Activated naive CD8-positive, alpha-beta T cell treated with anti-CD3 and anti-CD28 coated beads for 36 hours (primary cell): ENCODE measurements at places on chromosomes 3 and 15.

- H3K27ac ChIP-seq, result no peak overlapping the region
- no peak for DNase-seq
- no peaks in the 10 kb centered on the region for H3K36me3 ChIP-seq
- H3K27me3 ChIP-seq, result no peaks in the 10 kb centered on the region
- no peaks in the 10 kb centered on the region for H3K4me1 ChIP-seq
- H3K4me3 ChIP-seq, result no peak overlapping the region
Observed at GRCh38 chr3:148128136-148128535, 569.6 kb upstream of the AGTR1 start.

- peak within 1 kb of the TSS; percentile 83 for H3K4me3 ChIP-seq
- H3K36me3 ChIP-seq, result no peaks in the 10 kb centered on the region
- DNase-seq, result peak; percentile 59
- peak within 1 kb of the TSS; percentile 29 for H3K27ac ChIP-seq
- peaks cover 8% of the 10 kb centered on the region for H3K4me1 ChIP-seq
Observed at GRCh38 chr3:152834776-152835600, at the start of gene P2RY1. Gene P2RY1 (plus strand): TSS chr3:152835131. CDS start chr3:152835783, 652 bp downstream.

DNA sequence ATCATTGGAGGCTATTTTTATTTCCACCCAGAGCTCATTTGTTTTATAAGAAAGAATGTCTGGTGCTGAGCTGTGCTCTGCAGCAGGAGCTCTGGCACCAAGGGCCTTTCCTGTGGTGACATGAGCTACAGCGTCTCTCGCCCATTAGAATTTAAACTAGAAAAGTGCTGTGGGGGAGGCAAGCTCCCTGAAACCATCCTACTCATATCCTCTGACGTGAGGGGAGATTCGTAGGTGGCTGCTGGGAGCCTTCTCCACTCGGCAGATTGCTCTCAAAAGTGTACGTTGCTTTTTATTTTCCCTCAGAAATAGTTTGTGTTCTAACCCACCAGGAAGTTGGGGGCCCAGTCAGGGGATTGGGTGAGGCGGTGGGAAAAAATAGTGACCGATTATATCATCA lies 76.3 kb upstream of the ARHGEF3 start:
- peaks cover 90% of the 10 kb centered on the region for H3K4me1 ChIP-seq
- peaks cover 44% of the 10 kb centered on the region for H3K36me3 ChIP-seq
- H3K27me3 ChIP-seq, result no peaks in the 10 kb centered on the region
- H3K4me3 ChIP-seq, result peak overlapping the region; percentile 61

DNA sequence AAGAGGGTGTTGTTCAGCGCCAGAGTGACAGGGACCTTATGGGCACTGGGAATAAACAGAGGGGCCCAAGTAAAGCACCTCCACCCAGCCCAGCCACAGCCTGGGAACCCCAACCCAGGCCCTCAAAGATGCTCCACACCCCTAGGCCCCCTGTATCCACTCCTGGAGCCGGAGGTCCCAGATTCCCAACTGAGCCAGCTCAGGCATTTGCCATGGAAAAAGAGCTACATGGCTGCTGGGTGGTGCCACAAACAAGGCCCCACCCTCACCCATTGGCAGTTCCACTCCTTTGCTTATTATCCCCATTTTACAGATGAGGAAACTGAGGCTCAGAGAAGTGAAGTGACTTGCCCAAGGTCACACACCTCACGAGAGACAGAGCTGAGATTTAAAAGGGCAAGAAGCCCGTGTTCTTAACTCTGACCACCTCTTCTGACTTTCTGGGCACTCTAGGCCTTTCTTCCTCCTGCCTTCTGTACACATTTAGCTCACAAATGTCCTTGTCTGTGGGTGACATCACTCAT lies 16.9 kb downstream of the ANPEP start:
- H3K4me1 ChIP-seq, result no peaks in the 10 kb centered on the region
- no peak overlapping the region for H3K4me3 ChIP-seq
- no peaks in the 10 kb centered on the region for H3K36me3 ChIP-seq

DNA sequence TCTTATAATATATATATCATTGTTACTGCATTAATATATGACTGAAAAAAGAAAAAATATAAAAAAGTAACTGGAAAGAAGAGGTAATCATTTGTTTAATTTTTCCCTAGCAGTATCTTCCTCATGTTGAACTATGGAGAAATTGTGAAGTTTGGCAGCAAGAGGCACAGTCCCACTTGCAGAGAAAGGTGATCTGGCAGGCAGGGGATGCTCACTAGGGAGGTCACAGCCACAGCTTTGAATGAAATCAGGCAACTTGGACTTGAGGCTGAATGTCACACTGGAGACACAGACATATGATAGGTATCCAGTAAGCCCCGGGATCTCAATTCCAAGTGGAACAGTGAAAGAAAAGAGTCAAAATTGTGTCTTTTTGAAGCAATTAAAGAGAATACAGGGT lies 149.9 kb upstream of the RORA start:
- no peaks in the 10 kb centered on the region for H3K4me1 ChIP-seq
- no peak for DNase-seq
- H3K4me3 ChIP-seq, result no peak overlapping the region
- peaks cover 1% of the 10 kb centered on the region for H3K36me3 ChIP-seq
- H3K27me3 ChIP-seq, result peaks cover 14% of the 10 kb centered on the region

GRCh38 chr3:10286596-10287295 lies 6.0 kb downstream of the GHRL start:
- peak; percentile 21 for DNase-seq
- H3K4me1 ChIP-seq, result peaks cover 35% of the 10 kb centered on the region
- peaks cover 9% of the 10 kb centered on the region for H3K36me3 ChIP-seq
- peak overlapping the region; percentile 16 for H3K27ac ChIP-seq

- H3K27ac ChIP-seq, result no peak overlapping the region
- no peak overlapping the region for H3K4me3 ChIP-seq
- H3K27me3 ChIP-seq, result peaks cover 24% of the 10 kb centered on the region
- H3K4me1 ChIP-seq, result peaks cover 8% of the 10 kb centered on the region
- no peaks in the 10 kb centered on the region for H3K36me3 ChIP-seq
- DNase-seq, result no peak
Observed at GRCh38 chr15:71294911-71295602, 179.8 kb downstream of the THSD4 start.

DNA sequence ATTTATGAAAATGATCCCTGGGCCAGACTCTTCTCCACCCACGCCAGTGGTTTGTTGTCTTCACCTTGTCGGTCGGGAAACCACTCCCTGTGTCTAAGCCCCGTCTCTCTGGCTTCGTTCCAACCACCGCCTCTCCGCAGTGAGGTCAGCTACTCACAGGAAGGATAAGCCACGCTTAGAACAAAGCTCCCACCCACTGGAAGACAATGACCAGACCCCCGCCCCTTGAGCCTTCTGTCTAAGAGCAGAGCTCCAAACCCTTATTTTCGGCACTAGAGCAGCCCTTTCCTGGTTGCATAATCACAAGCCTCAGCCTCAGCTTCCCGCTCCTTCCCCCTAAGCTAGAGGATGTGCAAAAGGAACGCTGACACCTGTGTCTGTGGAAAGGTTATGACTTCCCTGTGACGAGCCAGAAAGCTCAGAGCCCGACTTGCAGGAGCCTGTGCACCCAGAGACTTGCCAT lies 114.9 kb upstream of the MEF2A start:
- peak overlapping the region; percentile 38 for H3K4me3 ChIP-seq
- H3K27me3 ChIP-seq, result no peaks in the 10 kb centered on the region
- H3K27ac ChIP-seq, result no peak overlapping the region
- peak; percentile 77 for DNase-seq

- H3K36me3 ChIP-seq, result no peaks in the 10 kb centered on the region
- no peak overlapping the region for H3K4me3 ChIP-seq
- H3K4me1 ChIP-seq, result no peaks in the 10 kb centered on the region
- no peak for DNase-seq
- no peak overlapping the region for H3K27ac ChIP-seq
- H3K27me3 ChIP-seq, result no peaks in the 10 kb centered on the region
Observed at GRCh38 chr3:185508335-185508991, 9.6 kb upstream of the TMEM41A start.

DNA sequence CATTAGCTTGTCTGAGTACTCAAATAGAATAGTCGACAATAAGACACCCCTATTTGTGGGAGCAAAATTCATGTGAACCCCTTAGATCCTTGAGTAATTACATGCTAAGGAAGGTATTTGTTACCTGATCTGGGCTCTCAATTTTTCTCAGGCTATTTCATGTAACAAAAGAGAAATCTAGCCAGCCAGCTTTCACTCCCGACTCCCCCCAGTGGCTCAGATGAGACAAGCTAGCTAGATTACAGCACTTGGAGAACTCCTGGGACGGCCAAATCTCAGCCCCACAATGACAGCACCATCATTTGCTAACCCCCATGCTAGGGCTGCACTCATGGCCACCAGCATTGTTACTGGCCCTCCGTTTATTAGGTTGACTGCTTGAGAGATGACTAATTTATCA lies 41.3 kb downstream of the GLDN start:
- H3K36me3 ChIP-seq, result no peaks in the 10 kb centered on the region
- H3K4me3 ChIP-seq, result no peak overlapping the region
- no peak overlapping the region for H3K27ac ChIP-seq
- DNase-seq, result peak; percentile 6
- no peaks in the 10 kb centered on the region for H3K4me1 ChIP-seq

GRCh38 chr3:146625186-146625775 lies 20.1 kb upstream of the PLSCR5 start:
- H3K27me3 ChIP-seq, result peaks cover 9% of the 10 kb centered on the region
- peak overlapping the region; percentile 29 for H3K4me3 ChIP-seq
- no peak for DNase-seq
- H3K4me1 ChIP-seq, result peaks cover 6% of the 10 kb centered on the region
- no peak overlapping the region for H3K27ac ChIP-seq

DNA sequence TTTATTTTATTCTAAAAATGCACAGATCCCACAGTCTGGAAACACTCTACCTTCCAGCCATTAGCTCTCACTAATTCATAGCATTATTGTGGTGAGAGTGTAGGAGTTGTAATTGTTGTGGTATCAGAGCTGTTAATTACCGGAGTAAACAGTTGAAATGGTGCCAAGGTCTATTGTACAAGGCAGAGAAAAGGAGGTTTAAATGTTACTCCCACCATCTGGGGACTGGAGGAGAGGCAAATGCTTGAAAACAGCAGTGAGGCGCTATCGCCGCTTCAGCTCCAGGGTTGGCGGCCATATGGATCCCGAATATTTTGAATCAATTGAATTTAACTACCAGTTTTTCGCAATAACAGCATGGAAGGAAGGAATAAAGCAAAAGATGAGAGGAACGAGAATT lies 113.1 kb upstream of the C15orf61 start:
- no peak overlapping the region for H3K4me3 ChIP-seq
- DNase-seq, result no peak
- H3K27ac ChIP-seq, result no peak overlapping the region
- no peaks in the 10 kb centered on the region for H3K4me1 ChIP-seq
- peaks cover 2% of the 10 kb centered on the region for H3K36me3 ChIP-seq
- no peaks in the 10 kb centered on the region for H3K27me3 ChIP-seq

DNA sequence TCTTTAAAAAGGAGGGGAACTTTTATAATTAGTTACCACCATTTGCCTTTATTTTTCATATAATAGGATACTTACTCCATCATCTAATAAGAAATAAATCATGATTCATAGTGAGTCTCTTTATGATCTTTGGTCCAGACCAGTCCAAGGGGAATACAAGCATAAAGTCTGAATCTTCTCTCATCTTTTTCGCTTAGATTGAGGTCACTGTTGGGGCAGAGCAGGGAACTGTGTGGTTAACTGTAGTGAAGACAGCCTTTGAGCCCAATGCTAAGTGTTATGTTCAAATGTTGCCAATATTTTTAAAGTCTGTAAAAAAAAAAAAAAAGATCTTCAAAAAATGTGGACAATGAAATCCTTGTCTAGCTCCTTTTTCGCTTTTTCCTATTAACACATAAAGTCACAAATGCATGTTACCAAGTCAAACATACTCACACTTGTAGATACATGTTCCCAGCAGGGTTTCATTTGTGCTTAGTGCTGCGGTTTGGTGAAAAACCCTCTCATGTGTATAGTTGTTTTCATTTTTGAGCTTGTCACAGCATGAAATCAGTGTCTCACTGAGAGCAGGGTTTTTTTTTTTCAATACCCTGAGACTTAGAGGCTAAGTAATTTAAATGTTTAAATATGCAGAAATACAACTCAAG lies 72.1 kb downstream of the EPHA3 start:
- DNase-seq, result no peak
- H3K4me1 ChIP-seq, result no peaks in the 10 kb centered on the region
- no peak overlapping the region for H3K27ac ChIP-seq
- no peaks in the 10 kb centered on the region for H3K27me3 ChIP-seq

GRCh38 chr15:29244544-29244943 lies 25.1 kb downstream of the NSMCE3 start:
- no peak for DNase-seq
- no peak overlapping the region for H3K4me3 ChIP-seq
- H3K27me3 ChIP-seq, result peaks cover 2% of the 10 kb centered on the region
- H3K36me3 ChIP-seq, result no peaks in the 10 kb centered on the region
- no peaks in the 10 kb centered on the region for H3K4me1 ChIP-seq
